COR-L47 (cell line): ENCODE measurements at places on chromosomes 2 and 18.

DNA sequence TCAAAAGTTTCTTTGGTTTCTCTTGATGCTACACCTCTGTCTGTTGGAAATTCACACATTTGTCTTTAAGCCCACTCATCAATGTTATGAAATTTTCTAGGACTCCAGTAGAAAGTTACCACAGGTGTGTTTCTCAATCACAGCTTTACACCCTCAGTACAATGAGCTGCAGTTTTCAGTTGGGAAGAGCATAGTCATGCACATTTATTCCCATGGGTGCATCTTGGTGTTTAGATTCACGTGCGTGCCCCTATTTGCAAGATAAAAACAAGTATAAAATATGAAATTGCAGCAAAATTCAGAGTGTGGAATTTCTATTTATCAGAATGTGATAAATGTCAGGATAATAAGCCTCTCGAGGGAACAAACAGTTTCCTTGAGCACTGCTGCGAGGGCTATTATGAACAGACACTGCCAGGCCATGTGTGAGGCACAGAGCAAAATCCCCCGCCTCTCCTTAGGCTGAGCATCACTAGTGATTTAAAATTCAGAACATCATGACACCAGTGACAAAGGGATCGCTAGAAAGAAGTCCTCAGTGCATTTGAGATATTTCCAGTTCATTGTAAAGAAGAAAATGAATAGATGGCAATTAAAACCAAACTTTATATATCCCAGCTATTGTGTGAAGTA is 512.2 kb upstream of the TCF4 start:
- no peak for DNase-seq

DNA sequence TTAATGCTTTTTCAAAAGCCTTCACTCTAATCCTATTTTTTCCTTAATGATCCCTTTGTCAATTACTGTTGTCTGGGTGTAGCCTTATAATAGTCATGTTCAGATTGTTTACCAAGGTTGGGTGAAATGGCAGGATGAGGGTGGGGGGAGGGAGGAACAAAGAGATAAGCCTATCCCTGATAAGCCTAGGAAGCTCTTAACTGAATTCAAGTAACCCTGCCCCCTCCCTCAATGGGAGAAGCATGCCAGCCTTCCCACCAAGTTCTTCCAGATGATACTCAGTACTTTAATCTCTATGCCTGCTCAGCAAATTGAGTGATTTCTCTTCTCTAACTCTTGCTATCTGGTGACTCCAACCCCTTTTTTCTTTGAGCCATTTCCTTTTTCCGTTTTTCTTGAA is 180.3 kb upstream of the ETAA1 start:
- DNase-seq, result no peak

DNA sequence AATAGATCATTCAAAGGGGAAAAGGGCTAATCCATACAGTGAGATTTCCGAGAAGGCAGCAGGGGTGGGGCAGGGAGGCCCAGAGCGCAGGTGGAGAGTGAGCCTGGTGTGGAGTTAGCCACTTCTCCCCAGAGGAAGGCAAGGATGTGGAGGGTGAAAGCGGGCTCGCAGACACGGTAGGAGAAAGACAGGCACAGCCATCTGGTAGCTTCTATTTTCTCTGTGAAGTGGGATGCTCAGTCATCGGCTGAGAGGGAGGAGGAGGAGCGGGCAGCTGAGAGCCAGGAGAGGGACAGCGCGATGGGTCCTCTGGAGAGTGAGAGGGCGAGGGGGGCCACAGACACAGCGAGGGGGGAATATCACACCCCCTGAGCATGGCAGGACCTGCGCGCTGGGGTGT is 153.3 kb upstream of the NDUFV2 start:
- DNase-seq, result no peak

DNA sequence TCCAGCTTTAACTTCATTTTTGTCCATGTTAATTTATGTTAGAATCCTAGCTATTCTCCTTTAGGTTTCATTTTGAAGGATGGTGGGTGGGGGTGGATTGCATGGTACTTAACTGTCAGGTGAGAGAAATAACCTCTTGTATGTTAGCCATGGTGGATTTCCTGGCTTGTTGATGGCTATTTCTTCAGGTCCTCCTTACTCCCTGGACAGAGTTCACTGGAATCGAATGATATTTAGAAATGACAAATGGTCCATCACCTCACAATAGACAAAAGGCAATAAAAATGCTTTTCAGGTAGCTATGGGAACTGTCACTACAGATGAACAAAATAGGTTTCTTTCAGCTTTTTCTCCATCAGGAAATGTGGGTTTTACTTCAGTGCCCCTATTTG is 91.7 kb downstream of the EML6 start:
- DNase-seq, result no peak

DNA sequence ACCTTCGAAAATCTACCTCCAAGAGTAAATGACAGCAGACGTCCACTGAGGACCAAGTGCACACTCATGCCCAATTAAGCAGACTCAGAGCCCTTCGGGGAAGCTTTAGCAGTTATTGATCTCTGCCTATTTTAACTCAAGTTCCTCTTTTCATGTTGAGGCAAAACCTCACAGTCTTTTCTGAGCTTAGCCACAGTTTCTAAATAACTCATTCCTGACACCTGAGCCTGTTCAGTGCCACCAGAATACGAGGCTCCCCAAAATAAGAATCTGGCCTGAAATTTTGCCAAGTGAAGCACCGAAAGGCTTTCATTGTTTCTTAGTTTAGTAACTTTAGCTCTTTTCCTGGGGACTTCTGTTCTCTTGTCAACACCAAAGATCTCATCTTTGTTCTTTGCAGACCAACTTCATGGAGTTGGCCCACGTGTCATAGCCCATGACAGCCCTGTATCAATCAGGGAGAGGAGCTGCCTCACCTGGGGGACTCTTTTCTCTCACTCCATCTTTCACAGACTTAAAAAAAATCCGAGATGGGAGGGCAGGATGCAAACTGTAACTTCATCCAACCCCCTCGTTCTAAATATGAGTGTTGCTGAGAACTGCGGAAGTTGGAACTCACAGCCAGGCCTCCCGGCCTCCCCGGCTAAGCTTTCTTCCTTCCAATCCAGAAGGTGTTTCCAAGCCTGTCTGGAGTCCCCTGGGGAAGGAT is 22.2 kb downstream of the INPP5D start:
- DNase-seq, result no peak

- DNase-seq, result no peak
These were observed 94.2 kb downstream of the HNMT start for GRCh38 chr2:138058427-138058826.

- peak; percentile 15 for DNase-seq
These were observed 106.9 kb downstream of the FBXO15 start for GRCh38 chr18:74040459-74041332.

- DNase-seq, result no peak
These were observed 226.8 kb upstream of the TPO start for GRCh38 chr2:1186421-1186820.

DNA sequence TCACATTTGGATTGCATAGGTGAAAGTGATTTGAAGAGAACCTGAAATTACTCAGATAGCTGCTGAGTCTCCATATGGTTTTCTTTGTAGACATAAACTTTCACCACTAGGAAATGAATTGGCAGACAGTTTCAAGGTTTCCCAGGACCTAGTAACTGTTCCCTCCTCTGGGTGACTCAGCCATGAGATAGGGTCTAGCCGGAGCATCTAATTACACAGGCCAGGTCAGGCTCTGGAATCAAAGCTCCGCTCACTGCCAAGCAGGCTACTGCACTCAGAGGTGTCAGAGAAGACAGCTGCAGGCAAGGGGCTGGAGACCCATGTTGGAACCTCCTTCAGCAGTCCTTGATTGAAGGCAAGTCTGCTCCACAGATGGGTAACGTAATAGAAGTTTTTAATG is 429.2 kb downstream of the TNS1 start:
- no peak for DNase-seq
